M059J (cell line): ENCODE measurements at places on chromosomes 3 and 15.
A peak's percentile ranks its signal among the peaks of the same experiment; 100 is the strongest.

DNA sequence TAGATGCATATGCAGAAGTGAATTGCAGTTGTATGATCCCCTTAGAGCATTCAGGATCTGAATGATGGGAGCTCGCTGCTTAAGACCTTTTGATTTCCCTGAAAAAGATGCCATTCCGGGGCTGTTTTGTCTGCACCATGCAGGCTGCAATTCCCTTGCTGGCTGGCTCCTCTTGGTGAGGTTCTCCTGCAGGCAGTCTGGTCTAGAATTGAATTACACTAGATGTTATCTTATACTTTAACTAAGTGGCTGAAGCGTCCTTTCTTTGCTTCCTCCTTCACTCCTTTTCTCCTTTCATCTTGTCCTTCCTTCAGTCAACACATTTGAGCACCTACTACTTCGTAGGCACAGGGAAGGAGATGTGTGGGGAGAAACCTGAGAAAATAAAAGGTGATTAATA is 18.6 kb upstream of the MYZAP start:
- DNase-seq, result no peak

GRCh38 chr15:72939514-72940228 is 112.6 kb upstream of the NEO1 start:
- DNase-seq, result no peak

DNA sequence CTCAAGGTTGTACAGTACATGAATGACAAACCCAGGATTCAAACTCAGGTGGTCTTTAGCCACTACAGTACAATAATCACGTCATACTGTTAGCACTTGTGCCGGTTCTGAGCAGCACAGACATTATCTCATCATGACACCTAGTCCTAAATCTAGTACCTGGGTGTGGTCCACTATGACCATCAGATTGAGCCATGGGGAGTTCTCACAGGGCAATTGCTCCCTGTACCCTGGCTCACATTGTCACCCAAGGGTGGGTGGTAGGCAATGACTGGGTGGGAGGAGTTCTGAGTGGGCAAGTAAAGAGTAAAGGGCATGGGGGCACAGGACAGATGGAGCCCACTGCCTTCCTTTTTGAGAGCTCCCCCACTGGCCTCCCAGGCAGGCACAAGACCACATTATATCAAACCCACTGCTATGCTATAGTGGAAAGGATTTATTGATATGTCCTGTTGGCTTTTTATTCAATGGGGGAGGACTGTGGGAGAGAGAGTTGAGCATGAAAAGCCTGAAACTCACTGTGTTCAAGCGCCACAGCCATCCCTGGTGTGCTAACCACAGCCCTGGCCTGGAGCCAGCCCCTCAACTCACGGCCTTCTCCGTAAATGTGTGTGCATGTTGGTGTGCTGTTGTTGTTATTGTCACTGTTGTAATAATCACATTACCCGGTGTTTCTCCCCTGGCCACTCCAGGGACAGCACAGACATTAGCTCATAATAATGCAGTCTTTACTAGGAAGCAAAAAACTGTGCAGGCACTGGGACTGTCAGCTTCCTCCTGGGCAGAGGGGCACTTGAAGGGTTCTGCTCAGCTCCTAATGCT is 27.3 kb downstream of the ADCY5 start:
- peak; percentile 22 for DNase-seq

GRCh38 chr15:43948691-43949325 is 122.0 kb downstream of the WDR76 start:
- DNase-seq, result peak; percentile 44
